ENCODE measurements at places on chromosomes 6 and 20.

- no peak for DNase-seq
Measured at GRCh38 chr6:7894262-7895124, 16.1 kb downstream of the TXNDC5 start.

- no peak for DNase-seq
Measured at GRCh38 chr6:157841211-157841840, 18.3 kb downstream of the SNX9 start.

DNA sequence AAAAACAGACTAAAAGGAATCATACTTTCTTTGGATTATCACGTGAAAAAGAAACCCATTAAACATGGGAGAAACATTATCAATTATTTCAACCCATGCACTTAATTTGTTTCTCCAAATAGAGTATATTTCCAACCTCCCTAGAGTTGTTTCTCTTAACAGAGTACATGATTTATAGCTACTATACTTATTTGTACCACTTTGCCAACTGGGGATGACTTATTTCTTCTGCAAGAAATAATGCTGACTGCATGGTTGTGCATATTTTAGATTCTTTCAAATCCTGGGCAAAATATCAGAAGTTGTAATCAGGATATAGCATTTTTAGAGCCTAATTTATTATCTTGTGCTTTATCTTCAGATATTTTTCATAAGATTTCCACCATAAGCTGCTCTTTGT lies 629.1 kb upstream of the EYS start:
- no peak for DNase-seq

DNA sequence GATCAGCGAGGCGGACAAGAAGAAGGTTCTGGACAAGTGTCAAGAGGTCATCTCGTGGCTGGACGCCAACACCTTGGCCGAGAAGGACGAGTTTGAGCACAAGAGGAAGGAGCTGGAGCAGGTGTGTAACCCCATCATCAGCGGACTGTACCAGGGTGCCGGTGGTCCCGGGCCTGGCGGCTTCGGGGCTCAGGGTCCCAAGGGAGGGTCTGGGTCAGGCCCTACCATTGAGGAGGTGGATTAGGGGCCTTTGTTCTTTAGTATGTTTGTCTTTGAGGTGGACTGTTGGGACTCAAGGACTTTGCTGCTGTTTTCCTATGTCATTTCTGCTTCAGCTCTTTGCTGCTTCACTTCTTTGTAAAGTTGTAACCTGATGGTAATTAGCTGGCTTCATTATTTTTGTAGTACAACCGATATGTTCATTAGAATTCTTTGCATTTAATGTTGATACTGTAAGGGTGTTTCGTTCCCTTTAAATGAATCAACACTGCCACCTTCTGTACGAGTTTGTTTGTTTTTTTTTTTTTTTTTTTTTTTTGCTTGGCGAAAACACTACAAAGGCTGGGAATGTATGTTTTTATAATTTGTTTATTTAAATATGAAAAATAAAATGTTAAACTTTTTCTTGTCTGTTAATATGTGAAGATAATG lies 2.2 kb downstream of the HSPA1B start:
- peak; percentile 56 for DNase-seq

DNA sequence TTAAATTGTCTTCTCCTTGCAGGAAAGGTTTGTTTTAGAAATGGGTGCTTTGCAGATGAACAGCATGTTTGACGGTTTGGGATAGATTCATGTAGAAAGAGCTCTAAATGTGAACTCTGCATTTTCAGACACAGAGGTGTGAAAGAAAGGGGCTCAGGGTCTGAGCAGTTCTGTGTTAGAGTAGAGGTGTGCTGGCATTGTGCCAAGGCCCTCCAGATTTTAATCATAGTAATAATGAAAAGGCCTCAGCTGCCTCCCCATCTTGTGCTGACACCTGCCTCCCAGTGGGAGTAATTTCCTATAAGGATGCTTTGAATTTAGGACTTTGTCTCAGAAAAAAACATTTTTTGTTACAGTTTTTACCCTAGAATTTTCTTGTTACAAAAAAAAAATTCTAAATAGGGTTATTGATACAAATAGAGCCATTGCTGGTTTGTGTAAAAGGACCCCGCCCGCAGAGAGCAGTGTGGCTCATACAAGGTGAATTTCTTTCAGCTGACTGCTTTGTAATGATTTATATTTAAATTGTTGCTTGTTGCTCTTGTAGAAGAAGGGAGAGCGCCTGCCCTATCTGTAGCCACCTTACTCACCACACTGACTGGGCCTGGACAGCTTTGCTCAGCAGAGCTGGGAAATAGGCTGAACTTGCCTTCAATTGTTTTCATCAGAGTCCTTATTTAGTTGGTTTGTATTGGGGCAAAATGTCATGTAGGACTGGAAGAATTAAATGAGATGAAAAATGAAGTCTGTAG lies 294.5 kb downstream of the ZFAND3 start:
- DNase-seq: no peak

- DNase-seq: no peak
Measured at GRCh38 chr6:25006565-25007001, 70.8 kb upstream of the RIPOR2 start.

- DNase-seq: no peak
Measured at GRCh38 chr6:34317172-34317477, 68.3 kb upstream of the SMIM29 start.
